ENCODE measurements at places on chromosomes 13 and 19.

GRCh38 chr19:18310118-18310909 lies 12.6 kb downstream of the LSM4 start:
- no peak for DNase-seq

DNA sequence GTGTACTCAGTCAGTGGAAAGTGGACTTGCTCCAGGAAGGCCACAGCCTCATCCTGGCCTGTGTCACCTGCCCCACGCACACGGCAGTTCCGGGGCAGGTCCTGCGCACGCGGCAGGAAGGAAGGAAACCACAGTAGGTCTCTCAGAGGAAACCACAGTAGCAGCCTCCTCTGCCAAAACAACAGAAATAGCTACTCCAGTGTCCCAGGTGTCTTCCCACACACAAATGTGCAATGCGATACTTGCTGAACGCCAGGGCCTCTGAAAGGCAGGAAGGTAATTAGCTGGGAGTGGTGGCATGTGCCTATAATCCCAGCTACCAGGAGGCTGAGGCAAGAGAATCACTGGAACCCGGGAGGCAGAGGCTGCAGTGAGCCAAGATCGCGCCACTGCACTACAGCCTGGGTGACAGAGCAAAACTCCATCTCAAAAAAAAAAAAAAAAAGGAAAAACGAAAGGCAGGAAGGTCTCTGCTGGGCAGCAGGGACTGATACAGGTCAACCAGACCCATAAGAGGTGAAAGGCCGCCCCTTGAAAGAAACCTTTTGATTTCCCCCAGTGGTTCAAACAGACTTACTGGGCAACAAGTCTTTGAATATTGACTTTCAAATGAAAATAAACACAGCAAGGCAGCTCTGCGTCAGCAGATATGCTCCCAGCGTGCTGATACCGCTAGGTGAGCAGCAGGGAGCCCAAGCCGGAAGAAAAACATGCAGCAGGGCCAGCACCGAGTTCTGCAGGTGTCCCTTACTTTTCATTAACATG lies 49.5 kb downstream of the CRYL1 start:
- DNase-seq = no peak

GRCh38 chr19:18741124-18742121 lies 49.7 kb downstream of the COMP start:
- no peak for DNase-seq

DNA sequence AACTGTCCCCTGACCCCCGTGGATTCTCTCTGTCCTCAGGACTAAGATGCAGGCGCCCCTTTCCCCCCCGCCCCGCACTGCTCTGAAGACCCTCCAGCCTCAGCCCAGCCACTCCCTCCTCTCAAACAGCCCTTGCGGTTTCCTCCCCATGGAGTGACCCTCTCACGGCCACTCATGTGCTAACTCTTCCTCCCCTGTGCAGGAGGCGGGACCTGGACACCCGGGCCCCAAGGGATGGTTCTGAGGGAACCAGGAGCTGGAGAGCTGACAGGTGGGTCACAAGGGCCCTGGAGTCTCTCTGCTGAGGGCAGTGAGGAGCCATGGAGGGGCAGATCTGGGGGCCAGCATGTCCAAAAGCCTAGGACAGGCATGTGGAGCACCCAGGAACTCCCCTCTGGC lies 1.9 kb downstream of the ISOC2 start:
- DNase-seq = no peak

- DNase-seq = no peak
Observed at GRCh38 chr13:106466691-106467426, 68.6 kb downstream of the EFNB2 start.

- no peak for DNase-seq
Observed at GRCh38 chr13:98350746-98351330, 173.8 kb upstream of the RNF113B start.

DNA sequence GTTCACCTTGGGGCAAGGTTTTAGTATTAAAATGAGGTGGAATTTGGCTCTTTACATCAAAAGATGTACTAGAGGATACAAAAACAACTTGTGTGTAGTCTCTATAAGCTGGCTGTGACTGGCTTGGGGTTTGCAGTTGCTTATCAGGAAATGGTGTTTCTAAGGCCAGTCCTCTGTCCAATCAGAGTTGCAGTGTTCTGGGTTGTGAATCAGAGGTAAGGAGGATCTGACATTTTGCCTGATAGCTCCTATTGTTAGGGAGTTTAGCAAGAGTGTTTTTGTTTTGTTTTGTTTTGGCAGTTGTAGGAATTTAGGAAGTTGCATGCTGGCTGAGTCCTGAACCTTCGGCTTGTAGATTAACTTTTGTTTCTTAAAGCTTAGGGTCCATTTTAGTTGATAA lies 20.1 kb upstream of the ESD start:
- no peak for DNase-seq

DNA sequence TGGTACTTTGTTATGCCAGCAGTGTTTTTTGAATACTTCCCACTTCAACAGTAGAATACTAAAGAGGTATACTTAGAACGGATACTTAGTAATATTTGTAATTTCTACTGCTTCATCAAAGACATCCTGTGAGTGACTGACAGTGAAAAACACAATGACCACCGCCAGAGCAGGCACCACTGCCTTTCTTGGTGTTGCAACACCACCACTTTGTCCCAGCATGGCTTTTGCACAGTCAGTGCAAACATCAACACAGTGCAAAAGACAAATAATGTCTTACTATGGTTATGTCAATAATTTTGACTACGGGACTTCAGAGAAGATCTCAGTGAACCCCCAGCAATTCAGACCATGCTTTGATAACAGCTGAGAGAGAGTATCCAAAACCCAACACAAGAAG lies 220.5 kb downstream of the RBM26 start:
- DNase-seq = no peak

DNA sequence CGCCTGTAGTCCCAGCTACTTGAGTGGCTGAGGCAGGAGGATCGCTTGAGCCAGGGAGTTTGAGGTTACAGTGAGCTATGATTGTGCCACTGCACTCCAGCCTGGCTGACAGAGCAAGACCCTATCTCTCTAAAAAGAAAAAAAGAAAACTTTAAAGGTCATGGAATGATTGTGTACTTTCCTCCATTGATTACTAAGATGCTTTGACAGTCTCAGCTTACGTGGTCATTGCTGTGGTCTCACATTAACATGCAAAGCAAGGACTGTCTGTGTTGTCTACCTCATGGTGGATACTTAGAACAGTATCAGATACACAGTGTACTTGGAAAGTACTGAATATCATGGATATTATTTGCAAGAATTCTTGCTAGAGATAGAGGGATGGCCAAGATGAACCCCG lies 14.0 kb upstream of the TNFSF14 start:
- no peak for DNase-seq

- no peak for DNase-seq
Observed at GRCh38 chr13:51422484-51422883, 30.4 kb downstream of the INTS6 start.

DNA sequence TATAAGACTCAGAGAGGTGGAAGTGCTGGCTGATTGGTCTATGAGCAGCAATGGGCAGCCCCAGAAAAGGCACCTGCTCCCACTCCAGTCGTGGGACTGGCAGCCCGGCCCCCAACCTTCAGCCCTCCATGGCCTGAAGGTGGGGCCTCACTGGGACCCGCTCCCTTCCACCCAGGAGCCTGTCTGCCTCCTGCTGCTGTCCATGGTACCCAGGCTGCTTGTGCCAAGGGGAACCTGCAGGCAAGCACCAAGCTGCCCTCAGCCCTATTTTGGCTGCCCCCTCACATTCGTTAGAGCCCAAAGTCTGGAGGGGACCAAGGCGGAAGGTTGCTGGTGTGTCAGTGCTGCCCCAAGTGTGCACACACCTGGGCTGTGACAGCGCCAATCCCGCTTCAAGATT lies 2304.9 kb downstream of the PCDH9 start:
- peak; percentile 2 for DNase-seq

DNA sequence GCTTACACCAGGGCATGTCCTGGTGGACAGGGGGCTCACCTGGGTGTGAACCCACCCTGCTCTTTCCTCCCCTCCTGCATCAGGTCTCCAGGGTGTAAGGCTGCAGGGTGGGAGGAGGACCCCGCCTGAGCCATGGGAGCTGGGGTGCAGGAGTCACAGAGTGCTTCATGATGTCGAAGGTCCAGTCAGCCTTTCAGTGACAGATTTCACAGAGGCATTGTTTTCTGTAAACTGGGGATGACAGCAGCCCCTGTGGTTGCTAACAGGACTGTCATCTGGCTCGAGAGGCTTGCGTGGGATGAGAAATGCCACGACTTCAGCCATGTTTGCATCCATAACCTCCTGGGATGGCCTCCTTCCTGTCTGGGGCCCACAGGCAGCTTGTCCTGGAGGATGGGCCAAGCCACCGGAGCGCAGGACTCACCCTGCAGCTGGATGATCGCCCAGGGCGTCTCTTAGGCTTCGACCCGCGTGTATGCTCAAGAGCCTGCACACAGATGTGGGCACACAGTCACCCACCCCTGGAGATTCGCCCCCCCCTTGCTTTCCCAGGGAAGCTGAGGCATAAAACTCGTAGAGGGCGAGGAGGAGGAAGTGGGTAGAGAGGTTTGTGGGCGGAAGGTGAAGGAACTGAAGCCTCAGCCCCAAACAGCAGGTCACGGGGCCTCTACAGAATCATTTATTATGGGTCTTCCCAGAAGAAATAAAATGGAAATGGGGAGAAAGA lies 4.9 kb downstream of the NANOS3 start:
- DNase-seq = peak; percentile 84

DNA sequence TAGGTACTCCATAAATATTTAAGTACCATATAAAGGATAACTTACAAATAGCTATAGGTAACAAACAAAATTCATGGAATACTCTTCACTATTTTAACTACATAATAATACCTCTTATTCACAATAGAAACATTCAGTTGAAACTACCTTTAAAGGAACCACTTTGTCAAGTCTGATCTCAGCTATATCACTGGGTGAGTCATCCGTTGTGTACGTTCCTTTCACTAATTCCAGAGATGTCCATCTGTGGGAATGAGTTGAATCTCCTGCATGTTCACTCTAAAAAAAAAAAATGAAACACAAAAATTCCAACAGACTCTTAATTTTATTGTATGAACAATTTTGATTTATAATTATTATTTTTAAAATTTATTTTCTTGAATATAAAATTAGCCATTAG lies 149.4 kb upstream of the FBXL3 start:
- DNase-seq = peak; percentile 13

- DNase-seq = peak; percentile 5
Observed at GRCh38 chr13:28100150-28101121, at the start of gene FLT3. TSS of gene FLT3 (minus strand) at chr13:28100576. CDS start at chr13:28100510, 66 bp downstream.

DNA sequence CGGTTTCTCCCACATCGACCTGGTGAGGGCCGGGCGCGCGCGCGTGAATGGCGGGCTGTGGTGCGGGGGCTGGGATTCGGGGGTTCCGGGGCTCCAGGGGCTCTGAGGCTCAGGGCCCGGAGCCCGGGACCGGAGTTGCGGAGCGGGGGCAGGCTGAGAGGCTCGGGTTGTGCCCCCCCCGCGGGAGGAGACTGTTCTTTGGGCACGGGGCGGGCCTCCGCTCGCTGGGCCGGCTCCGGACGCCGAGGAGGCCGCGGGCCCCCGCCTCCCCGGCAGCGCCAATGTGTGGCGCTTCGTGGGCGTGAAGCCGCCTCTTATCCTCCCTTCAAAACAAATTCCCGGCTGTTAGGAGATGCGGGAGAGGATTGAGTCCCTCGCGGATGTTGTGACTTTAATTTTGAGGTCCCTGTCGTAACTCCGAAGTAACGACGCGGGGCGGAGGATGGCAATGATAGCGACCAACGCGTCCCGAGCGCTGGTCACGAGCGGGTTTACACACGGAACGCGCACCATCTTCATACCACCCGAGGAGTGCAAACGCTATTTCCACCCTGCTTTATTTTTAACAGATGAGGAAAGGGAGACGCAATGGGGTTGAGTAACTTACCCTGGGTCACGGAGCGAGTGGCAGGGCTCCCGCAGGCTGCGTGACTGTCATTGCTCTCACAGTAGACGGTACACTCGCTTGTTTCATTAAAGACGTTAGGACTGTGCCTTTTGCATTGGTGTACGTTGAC lies 536 bp downstream of the UBA2 start:
- DNase-seq = peak; percentile 50

GRCh38 chr19:47693489-47693888 lies 19.7 kb upstream of the EHD2 start:
- no peak for DNase-seq

GRCh38 chr13:74424455-74424854 lies 290.3 kb upstream of the KLF12 start:
- DNase-seq = no peak

DNA sequence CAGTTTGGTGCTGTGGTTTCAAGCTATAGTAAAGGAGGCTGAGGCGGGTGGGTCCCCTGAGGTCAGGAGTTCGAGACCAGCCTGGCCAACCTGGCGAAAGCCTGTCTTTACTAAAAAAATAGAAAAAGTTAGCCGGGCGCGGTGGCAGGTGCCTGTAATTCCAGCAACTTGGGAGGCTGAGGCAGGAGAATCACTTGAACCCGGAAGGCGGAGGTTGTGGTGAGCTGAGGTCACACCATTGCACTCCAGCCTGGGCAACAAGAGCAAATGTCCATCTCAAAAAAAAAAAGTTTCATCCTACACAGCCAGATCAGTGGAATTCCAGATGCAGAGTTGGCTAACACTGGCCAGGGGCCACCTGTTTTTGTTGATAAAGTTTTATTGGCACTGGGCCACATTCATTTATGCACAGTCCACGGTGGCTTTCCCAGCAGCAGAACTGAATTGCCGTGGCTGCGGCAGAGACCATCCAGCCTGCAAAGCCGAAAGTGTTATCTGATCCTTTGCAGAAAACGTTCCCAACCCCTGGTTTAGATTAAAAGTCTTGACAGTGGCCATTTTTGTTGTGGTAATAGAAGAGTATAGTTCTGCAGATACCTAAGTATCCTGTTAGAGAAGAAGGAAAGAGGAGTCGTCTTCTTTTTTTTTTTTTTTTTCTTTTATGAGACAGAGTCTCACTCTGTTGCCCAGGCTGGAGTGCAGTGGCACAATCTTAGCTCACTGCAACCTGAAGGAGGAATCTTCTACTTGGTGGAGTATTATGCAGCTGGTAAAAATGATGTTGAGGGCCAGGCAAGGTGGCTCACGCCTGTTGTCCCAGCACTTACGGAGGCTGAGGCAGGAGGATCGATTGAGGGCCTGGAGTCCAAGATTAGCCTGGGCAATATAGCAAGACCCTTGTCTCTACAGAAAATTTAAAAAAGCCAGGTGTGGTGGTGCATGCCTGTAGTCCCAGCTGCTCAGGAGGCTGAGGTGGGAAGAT lies 8.7 kb downstream of the NCLN start:
- DNase-seq = no peak

DNA sequence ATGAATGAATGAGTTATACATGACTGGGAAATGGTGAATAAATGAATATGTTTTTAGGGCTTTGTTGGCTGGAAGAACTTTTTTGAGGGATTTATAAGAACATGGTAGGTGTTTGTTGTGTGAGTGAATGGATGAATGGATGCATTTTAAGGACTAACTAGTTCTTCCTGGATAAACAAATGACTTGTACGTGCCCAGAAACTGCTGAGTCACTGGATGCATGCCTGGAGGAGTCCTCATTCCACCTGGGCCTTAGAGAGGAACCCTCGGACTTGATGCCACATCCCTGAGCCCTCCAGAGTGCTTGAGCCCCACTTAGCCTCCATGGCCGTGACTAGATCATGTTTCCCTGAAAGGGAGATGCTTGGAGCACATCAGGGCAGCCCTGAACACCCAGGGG lies 153.4 kb downstream of the DPF1 start:
- DNase-seq = peak; percentile 56

GRCh38 chr19:47483200-47483599 lies 819 bp downstream of the KPTN start:
- DNase-seq = no peak

Measured in AG10803 (cell line).